Stimulated activated CD4-positive, alpha-beta T cell treated with anti-CD3 and anti-CD28 coated beads, Interleukin-4, amount 100 ng/mL, for 4 hours (primary cell): ENCODE measurements at places on chromosomes 1 and 21.

GRCh38 chr1:63268876-63269275 is 53.5 kb upstream of the FOXD3 start:
- DNase-seq = no peak

DNA sequence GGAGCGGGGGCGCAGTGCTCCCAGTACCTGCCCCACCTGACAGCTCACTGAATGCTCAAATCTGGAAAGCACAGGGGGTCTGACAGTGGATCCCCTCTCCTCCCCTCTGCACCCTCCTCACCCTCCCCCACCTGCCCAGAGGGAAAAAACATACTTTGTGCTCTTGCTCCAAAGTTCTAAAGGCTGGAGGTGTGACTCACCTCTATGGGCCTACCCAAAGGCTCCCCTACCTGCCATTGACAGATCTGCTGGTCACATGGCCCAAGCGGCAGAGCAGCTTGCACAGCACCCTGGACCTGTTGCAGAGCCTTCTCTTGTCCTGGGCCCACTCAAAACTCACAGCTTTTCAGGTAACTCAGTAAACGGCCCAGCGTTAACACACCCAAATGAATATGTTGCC is 55.7 kb downstream of the ADSS2 start:
- DNase-seq = no peak

DNA sequence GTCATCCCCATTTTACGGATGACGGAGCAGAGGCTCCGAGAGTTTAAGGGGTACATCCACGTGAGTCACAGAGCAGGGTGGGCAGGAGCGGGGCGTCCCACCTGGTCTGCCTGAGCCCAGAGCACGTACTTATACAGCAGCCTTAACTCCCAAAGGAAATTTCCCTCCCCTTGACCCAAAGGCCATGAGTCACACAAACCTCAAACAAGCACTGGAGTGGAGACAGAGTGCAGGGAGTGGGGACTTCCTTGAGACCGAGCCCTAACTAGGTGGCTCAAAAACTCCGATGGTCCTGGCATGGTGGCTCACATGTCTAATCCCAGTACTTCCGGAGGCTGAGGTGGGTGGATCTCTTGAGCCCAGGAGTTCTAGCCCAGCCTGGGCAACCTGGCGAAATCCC is 141.6 kb upstream of the KLHDC7A start:
- no peak for DNase-seq

- no peak for DNase-seq
Measured at GRCh38 chr1:221011145-221011544, 131.9 kb downstream of the HLX start.

- no peak for DNase-seq
Measured at GRCh38 chr1:23198373-23198772, 18.9 kb downstream of the HTR1D start.
